Activated CD8-positive, alpha-beta memory T cell treated with anti-CD3 and anti-CD28 coated beads for 1 hour (primary cell): ENCODE measurements at places on chromosomes 1 and 21.

GRCh38 chr1:78687315-78687714 is 37.7 kb downstream of the IFI44 start:
- DNase-seq: no peak

- no peak for DNase-seq
Observed at GRCh38 chr1:204923201-204923600, 52.5 kb downstream of the NFASC start.

DNA sequence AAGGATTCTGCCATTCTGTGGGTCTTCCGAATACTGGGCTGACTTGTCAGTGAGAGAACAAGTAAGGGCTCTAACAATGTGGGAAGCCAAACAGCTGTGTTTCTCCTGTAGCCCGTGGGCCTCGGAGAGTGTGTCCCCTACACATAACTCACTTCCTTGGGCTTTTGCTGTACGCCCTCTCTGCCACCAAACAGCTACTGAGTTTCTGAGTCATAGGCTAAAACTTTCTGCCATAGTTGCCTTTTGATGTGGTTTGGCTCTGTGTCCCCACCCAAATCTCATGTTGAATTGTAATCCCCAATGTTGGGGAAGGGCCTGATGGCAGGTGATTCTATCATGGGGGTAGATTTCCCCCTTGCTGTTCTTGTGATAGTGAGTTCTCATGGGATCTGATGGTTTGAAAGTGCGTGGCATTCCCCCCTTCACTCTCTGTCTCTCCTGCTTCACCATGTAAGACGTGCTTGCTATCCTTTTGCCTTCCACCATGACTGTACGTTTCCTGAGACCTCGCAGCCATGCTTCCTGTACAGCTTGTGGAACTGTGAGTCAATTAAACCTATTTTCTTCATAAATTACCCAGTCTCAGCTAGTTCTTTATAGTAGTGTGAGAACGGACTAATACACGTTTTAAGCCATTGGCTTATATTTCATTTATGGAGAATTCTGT is 194.8 kb upstream of the HMCN1 start:
- no peak for DNase-seq

DNA sequence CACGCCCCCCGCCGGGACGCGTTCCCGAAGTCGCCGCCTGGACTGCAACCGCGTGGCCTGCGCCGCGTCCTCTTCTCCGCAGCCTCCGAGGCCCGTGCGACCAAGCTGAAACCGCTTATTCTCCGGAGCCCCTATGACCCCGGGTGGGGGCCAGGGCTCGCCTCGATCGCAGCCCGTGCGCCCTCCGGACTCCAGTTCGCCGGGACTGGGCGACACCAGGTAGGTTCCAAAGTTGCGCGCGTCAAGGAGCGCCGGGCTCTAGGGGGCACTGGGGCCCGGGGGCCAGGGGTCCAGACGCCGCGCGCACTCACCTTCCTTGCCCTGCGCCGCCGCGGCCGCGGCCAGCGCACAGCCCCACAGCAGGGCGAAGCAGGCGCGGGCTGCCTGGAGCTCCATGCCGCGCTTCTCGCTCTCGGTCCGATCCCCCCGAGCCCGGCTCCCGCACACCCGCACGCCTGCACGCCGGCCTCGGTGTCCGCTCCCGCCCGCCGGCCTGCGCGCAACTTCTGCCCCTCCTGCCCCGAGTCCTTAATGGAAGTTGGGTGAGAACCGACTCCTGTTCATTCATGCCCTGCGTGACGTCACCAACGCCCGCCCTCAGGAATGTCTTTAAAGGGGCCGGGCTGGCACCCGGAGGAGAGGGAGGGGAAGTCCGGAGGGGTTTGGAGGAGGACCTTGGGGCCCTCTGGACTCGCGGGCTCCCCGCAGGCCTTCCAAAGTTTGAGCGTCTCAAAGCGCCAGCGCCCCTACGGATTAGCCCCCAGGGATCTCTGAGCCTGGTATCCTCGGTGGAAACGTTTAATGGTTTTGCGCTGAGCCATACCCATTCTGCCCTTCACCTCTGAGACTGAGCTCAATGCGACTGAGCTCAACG is at the start of gene EPHA2:
EPHA2 (minus strand) TSS at position 533 of the 874 bp plus-strand sequence; CDS start at position 396, 137 bp downstream.
- DNase-seq: no peak

DNA sequence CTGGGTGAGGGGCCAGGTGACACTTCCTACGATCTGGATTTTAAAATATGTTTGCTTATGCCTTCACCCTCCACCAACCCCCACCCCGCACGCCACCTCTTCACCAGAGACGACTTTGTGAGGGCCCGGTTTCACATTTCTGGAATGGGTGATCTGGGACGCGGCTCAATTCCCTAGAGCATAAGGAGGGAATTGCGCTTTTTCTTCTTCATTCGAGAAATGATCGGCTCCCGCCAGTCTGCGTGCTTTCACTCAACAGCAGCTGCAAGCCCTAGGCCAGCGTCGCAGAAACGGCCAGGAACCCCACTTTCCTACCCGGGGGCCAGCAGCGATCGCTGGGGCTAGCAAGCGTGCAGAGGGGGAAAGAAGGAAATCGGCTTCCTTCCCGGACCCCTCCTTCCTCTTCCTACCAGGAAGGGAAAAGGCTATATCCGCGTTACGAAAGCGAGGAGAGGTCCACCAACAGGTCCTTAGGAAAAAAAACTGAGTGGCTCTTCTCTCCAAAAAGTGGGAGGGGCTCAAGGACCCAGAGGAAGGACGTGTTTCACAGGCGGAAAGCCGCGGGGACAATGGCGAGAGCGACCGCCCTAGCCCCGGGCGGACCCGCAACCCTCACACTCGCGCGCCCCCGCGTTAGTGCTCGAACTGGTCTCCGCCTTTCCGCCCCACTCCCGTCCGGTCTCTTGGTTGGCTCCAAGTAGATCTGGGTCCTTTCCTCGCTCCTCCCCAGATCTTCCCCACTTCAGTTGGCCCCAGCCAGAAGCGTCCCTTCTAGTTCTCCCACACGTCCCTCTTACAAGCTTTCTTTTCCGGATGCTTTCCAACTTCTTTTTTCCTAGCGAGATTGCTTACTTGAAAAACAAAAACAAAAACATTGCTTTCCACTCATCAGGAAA is 1.1 kb upstream of the ADAMTS1 start:
- DNase-seq: no peak

GRCh38 chr1:47230692-47231300 is 1.2 kb downstream of the TAL1 start:
- no peak for DNase-seq

DNA sequence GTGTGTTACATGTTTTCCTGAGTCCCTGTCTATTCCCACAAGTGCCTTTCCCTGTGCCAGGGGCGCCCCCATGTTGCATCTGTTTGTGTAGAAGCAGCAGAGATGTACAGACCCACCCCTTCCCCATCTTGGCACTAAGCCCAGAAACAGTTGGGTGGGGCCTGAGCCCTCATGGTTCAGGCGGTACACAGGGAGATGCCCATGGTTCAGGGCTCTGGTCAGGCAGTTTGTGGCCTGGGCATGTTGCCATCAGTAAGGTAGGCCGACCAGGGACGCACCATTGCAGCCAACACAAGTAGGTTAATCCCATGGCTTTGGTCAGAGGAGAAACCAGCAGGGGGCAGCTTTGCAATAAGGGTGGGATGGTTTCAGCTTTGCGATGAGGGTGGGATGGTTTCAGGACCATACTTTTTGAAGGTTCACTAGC is 914 bp upstream of the ADGRB2 start:
- DNase-seq: no peak

- no peak for DNase-seq
Observed at GRCh38 chr1:5576011-5576672, 416.1 kb downstream of the NPHP4 start.

DNA sequence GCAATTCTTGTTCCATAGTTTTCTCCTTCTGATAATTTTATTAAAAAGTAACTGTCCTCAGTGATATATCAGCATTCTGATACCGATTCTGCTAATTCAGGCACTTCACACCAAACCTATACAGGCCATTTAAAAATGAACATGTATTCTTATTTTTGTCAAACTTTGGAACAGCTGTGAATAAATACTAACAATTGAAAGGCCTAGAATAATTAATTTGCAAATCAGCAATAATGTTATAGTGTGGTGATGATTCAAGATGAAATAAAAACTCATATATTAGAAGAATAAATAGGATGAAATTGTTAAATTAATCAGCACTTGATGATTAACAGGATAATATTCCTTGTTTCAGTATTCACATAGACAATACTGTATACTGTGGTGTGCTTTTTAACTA is 9.9 kb downstream of the CDKN2C start:
- no peak for DNase-seq

- DNase-seq: no peak
Observed at GRCh38 chr21:24938573-24938972, 668.7 kb downstream of the MRPL39 start.

- DNase-seq: no peak
Observed at GRCh38 chr1:41515131-41515678, 30.7 kb upstream of the EDN2 start.

DNA sequence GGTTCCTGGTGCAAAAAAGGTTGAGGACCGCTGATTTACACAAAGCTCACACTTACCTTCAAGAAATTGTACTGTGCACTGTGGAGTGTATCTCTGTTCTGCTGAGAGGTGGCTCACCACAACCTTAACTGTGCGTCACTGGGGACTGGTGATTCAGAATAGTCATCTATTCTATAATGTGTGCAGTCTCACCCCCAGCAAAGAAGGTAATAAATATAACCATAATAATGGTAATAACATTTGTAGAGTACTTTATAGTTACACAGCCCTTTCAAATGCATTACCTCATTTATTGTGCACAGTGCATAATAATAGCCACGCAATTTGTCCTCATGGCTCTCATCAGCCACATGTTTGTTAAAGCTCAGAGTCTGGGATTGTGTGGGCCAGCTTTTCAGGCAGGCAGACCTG is 59.4 kb upstream of the DUSP10 start:
- no peak for DNase-seq

DNA sequence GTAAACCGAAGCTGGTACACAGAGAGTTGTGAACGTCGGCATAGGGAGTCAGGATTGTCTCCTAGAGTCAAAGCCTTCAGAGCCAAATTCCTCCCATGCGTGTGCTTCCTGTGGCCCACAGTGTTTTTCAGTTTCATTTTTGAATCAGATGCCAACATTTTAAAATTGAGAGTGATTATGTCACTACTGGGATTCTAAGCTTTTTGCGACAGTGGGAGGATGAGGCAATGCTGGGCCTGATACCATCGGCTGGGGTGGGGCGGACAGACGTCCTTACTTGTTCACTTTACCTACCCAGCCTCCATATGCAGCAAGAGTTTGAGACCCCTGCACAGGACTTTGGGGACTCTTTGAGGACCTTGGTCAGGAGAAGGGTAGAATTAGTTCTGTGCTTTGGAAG is 1.3 kb upstream of the KLHDC7A start:
- no peak for DNase-seq

DNA sequence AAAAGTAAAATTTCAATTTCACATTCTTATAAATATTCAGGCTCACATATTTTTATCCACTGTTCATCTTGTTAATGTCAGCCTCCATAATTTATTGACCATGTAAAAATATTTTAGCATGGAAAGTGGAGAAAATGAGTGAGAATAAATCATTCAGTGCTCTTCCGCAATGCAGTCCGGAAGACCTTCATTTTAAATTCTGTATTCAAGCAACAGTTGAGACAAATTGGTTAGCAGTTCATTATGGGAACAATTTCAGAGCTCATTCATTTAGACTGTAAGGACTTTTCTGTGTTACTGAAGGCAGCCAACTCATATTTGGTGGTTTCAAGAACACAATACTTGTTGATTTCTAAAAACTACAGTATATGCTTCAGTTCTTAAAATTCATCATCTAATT is 97.8 kb downstream of the TYW3 start:
- DNase-seq: no peak

- DNase-seq: no peak
Observed at GRCh38 chr1:7845761-7846160, 7.1 kb downstream of the UTS2 start.
